RWPE2 (cell line): ENCODE measurements at places on chromosomes 6 and 20.

- no peak for DNase-seq
Observed at GRCh38 chr20:45823949-45824835, 2.9 kb downstream of the TNNC2 start.

GRCh38 chr6:112332274-112332673 is 14.9 kb upstream of the RFPL4B start:
- no peak for DNase-seq

- no peak for DNase-seq
Observed at GRCh38 chr6:44983467-44984365, 344.4 kb upstream of the RUNX2 start.

GRCh38 chr20:19506021-19506420 is 252.0 kb upstream of the RIN2 start:
- DNase-seq, result no peak

DNA sequence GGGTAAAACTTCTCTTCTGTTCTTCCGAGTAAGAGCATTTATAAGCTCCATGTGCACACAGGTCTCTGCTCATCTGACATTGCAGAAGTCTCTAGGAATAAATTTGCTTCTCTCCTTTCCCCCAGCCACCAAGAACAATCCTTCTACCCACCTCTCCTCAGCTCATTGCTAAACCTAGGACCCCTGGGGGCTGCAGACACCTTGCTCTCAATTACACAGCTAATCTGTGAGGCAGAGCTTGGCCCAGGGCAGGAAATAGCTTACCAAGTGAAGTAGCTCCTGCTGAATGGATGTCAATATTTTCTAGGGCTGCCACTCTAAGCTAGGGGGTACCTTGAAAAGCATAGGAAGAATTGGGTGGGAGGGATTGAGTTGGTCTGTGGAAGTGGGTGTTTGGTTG is 44.0 kb downstream of the EIF2S2 start:
- DNase-seq, result no peak

DNA sequence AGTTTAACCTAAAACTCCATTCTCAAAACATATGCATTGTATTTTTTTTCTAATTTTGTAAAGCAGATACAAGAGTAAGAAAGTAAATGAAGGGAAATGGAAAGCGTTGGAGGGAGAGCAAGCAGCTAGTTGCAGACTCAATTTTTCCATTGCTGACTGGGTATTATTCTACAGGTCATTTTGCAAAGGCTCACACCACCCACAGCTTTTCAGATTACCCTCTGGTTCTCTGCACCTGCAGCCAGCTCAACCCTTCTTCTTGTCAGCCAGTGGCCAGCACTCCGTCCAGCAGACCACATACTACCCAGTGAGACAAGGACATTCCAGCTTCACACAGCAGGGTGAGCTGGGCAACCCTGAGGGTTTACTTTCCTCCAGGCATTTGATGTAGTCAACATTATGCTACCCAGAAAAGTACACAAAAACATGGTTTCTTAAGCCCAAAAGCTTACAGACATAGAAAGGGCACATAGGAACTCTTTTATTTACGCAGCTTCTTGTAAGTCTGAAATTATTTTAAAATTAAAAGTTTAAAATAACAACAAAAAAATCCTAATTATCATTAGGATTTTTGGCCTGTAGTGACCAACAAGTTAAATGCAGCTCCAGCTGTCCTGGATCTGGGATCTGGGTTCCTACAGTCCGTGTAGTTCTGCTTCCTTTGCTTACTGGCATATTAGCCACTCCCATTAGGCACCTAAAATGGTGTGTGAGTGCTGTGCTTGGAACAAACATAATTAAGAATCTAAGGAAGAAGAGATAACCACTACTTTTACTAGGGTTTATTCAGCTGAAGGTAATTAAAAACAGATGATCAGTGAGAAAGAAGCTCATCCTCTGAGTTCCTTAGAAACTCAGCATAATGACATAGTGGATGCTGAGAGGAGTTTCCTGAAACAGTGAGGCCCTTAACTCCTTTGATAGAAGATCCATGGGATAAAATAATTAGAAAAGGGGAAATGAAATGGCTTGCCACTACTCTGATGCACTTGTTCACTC is 185.3 kb downstream of the PKHD1 start:
- DNase-seq, result no peak

DNA sequence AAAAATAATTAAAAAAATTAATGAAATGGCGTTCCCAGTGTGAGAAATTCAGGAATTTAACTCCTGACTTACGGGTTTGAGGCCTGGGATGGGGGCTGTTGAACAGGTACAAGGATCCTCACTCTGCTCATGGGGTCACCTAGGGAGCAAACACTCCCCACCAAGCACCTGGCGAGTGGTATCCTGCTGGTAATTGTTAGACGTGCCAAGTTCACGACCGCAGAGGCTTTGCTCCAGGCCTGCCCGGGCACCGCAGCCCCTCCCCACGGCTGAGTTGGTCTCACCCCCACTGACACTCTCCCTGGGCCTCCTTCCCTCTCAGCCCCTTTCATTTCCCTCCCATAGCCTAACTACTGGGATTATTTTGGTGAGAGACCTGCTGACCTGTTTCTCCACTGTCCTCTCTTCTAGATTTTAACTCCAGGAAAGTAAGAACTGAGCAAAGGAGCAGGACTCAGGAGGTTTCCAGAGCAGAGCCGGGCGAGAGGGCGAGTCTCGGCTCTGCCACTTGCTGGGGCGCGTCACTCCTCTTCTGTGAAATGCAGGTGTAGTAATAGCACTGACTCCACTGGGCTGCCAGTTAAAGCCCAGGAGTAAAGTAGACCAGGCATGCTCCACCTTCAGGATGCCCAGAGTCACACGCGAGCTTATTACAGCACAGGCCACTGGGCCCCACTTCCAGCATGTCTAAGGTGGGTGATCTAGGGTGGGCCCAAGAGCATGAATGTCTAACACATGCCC is 22.8 kb downstream of the BMP7 start:
- no peak for DNase-seq

DNA sequence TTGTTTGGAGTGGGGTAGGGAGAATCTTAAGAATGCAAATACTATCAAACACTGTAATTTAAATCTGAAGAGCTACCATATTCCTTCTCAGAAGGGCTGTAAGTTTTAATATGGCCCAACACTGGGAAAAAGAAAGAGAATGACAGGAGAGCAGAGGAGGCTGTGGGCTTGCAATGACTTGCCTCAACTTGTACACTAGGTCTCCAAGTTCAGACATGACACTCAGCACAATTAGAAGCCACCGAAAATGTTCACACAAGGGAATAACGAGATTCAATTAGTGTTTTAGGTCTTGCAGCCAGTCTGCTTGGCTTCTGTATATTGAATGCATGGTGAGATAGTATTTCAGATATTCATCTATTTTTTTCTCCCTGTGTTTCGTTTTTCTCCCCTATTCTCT is 89.4 kb downstream of the HS3ST5 start:
- DNase-seq, result no peak

DNA sequence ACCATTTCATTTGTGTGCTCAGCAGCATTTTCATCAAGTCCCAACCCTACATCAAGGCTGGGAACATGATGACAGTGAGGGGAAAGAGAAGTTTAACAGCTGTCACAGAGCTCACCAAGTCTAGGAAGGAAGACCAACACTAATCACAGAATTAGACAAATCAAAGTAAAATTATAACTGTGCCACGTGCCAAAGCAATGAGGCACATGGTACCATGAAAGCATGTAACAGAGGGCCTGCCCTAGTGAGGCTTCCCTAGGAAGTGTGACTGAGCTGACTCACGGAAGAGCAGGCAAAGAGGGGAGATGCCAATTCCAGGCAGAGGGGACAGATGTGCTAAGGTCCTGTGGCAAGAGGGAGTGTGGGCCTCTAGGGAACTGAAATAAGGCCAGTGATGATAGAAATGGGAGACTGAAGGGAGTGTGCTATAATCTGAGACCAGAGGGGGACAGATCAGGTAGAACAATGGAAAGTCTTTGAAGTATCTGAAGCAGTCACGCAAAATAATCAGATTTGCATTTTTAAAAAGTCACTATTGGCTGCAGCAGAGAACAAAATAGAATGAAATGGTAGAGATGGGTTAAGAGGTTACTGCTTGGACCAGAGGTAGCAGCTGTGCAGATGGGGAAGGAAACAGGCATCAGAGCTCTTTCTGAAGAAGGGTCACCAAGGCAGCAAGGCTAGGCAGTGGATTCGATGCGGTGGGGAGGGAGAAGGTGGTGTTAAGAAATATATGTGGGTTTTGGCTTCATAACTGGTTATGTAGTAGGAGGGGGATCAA is 86.8 kb downstream of the GPR6 start:
- no peak for DNase-seq

GRCh38 chr20:10527781-10528180 is 92.7 kb downstream of the SLX4IP start:
- no peak for DNase-seq

DNA sequence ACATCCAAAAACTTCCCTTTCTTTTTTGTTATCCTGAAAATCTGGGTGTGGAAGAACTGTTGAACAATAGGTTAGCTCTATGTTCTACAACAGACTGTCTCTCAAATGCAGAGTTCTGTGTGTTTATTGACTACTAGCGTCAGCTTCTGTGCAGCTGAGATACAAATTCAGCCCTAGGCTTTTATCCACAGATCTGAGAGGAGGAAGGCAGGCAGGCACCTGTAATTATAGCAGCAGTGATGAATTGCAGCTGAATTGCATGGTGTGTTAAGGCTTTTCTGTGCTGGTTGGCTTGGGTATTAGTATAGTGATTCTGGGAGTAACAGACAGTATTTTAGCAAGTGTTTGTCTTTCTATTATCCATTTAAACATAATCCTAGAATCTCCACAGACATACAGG is 24.4 kb downstream of the GRIK2 start:
- no peak for DNase-seq

GRCh38 chr6:113528111-113528510 is 329.0 kb upstream of the MARCKS start:
- no peak for DNase-seq

DNA sequence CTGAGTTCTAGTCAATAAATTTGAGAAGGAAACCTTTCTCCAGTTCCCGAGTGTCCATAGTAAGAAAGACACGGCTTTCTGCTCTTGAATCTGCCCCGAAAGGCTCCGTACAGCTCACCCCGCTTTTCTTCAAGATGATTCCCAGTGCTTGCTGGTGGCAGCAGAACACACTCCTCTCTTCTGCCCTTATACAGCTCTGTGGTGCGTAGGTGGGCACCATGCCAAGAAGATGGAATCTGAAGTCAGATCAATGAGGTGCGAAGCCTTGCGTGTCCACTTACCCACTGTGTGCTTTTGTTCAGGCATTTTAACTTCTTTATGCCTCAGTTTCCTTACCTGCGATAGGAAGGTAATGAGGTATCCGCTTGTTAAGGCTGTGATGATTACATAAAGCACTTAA is 142.2 kb downstream of the WDR27 start:
- no peak for DNase-seq

DNA sequence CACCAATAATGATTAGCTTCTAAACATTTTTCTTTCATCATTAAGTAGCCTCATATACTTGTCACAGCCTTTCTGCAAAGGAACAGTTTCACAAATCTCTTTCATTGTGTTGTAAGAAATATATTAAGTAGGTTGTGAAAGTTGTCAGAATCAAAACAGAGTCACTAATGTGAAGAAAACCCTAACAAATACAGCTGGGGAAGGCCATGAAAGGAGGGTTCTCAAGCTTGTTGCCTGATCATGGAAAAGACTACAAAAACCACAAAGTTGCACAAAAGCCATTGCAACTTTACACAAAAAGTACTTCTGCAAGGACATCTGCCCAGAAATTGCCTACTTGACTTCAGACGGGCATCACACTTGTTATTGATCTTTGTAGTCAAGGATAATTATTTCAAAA is 216.1 kb downstream of the ALDH8A1 start:
- DNase-seq, result no peak
